Brain (organoid and tissue), 16 donors: ENCODE measurements at places on chromosomes 4 and X.

GRCh38 chr4:89800527-89801103 is 36.3 kb downstream of the SNCA start:
- DNase-seq, result no peak

DNA sequence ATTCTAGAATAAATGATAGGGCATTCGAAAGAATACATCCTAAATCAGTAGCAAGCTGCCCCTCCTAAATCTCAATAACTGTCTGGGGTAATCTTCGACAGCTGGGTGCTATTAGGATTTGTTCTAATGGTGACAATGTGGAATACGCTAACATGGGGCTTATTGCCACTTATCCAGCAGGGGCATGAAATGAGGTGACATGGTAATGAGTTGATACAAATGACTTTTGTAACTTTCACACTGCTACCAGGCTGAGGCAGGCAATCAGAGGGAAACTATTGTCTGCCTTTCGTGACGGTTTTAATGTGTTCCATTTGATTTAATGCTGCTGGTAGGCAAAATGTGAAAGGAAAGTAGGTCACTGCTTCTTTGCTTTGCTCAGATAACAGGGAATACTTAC is 1047.4 kb upstream of the PABPC4L start:
- peak; percentile 76 for DNase-seq

DNA sequence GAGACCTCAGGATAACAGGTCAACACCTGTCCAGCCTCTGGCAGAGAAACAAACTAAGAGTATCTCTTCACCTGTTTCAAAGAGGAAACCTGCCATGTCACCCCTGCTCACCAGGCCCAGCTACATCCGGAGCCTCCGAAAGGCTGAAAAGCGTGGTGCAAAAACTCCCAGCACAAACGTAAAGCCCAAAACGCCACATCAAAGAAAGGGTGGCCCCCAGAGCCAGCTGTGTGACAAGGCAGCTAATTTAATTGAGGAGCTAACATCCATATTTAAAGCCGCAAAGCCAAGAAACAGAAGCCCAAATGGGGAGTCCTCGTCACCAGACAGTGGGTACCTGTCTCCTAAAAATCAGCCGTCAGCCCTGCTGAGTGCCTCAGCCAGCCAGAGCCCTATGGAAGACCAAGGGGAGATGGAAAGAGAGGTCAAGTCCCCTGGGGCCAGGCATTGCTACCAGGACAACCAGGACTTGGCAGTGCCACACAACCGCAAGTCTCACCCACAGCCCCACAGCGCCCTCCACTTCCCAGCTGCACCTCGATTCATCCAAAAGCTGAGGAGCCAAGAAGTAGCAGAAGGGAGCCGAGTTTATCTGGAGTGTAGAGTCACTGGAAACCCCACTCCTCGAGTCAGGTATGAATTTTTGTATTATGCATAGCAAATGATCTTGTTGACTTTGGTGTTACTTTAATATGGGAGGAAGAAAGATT is 15.1 kb downstream of the PALLD start:
- DNase-seq, result no peak

DNA sequence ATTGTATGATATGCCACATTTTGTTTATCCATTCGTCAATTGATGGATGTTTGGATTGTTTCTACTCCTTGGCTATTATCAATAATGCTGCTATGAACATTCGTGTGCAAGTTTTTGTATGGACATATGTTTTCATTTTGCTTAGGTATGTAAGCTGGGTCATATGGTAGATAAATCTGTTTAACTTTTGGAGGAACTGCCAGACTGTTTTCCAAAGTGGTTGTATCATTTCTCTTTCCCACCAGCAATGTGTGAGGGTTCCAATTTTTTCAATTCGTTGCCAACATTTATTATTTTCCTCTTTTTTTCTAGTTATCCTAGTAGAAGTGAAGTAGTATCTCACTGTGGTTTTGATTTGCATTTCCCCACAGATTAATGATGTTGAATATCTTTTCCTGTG is 71.8 kb downstream of the DIAPH2 start:
- no peak for DNase-seq
